GM23338 (cell line): ENCODE measurements at places on chromosomes 16 and 17.

- no peak for DNase-seq
Measured at GRCh38 chr17:39767147-39767546, 29.4 kb downstream of the GRB7 start.

GRCh38 chr16:81779536-81780320 lies 637 bp downstream of the PLCG2 start:
- DNase-seq = peak; percentile 68

DNA sequence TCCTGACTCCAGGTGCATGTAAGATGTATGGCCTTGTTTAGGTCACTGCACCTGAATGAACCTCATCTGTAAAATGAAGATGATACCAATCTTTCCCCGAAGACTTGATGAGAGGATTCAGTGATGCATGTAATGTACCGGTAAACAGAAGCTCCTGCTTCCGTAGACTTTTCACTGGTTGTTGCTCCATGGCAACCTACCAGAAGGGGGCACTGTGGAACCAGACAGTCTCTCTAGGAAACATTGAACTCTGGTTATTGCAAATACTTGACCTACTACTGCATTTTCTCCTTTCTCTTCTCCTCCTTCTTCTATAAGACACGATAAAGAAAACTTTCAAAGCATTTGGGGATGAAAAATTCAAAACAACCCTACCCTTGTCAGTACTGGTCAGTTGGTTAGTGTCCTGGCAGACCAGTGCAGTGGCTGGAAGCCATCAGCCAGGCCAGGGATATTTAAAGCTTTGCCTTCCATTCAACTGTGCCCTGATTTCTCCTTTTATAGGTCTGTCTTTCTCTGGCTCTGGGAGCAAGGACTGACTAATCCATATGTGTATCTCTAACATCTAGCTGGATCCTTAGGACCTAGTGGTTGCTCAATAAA lies 667.4 kb upstream of the SALL1 start:
- peak; percentile 78 for DNase-seq

DNA sequence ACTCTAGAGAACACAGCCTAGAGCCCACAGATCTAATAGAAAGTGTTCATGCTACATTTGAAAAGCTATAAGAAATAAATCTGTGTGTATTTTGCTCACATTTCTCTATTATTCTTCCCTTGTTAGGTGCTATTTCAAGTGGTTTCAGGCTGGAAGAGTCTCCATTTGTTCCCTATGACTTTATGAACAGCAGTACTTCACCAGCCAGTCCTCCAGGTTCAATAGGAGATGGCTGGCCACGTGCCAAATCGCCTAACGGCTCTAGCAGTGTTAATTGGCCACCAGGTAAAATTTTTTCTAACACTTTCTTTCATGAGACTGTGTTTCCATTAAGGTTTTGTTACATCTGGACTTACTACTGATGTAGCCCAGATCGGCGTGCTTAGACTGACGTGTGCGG lies 30.7 kb upstream of the SLC5A11 start:
- no peak for DNase-seq

DNA sequence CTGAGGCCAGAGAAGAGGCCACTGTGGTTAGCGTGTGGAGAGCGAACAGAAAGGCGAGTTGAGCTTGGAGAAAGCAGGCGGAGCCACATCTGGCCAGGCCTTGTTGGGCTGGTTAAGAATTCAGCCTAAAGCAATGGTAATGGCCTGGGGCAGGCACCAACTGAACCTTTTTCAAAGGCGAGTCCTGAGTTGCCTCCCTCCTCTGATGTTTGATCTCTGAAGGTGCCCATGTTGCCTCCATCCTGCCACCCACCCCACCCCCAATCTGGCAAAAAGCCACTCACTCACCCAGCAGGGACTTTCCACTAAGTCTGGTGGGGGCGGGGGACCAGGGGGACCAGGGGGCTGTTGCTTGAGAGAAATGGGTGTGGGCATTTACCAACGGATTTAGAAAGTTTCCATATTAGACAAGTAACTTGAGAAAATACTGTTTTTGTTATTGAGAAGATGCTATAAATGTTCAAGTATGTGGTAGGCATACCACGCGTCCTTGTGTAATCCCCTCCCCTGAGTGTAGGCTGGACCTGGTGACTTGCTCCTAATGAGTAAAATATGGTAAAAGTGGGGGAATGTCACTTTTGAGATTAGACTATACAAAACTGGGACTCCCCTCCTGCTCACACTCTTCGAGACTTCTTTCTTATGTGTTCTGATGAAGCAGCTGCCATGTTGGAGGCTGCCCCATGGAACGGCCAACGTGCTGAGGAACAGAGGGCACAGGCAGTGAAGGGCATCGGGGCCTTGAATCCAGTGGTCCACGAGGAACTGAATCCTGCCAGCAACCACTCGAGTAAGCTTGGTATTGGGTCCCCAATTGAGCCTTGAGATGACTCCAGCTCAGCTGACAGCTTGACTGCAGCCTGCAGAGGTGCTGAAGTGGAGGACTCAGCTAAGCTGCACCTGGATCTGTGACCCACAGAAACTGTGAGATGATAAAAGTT lies 29.9 kb upstream of the TNS4 start:
- DNase-seq = no peak

DNA sequence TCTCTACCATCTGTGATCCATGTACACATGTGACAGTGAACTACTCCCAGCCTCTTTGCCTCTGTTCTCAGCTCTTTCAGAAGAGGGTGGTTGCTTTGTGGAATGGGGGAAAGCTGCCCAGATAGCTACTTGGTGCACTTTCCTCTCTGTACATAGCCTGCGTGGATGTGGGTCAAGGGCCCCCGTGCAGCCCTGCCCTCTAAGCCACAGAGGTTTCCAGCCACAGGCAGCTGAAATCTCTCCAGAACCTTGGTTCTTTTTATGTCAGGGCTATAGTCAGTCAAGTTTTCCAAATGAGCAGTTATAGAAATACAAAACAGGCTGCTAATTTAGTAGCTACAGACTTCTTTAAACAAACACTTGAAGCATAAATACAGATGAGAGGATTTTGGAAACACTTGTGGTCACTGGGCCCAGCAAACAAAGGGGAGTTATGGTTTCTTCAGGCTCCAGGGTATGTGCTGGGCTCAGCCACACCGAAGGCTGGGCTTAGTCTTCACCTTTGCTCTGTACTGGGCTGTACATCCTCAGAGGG lies 199.7 kb upstream of the ASIC2 start:
- no peak for DNase-seq

DNA sequence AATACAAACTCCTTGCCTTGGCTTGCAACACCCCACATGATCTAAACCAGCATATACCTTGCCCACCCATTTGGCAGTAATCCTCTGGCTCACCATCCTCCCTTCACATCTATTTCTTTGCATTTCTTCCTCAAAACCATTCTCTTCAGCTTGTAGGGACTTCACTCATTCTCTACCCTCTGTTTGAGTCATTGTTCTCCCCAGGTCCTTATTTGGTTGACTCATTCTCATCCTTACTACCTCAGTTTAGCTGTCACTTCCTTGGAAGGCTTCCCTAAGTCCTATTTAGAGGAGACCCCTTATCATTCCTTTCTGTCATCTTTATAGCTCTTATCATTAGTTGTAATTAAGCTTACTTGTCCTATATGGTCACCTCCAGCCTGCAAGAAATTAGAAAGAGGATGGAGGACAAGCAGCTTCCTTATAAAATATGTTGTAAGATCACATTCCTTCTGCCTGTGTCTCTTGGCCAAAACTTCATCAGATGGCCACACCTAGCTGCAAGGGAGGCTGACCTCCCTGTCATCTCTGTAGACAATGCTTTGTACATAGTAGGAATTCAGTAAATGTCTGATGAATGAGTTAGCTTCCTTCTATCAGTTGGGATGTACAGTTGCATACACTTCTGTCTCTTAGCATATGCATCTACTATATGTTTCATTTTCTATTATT lies 1.7 kb downstream of the TTC19 start:
- no peak for DNase-seq

- no peak for DNase-seq
Measured at GRCh38 chr17:51257150-51258081, 2.4 kb downstream of the MBTD1 start.
